RPMI8226 (cell line): ENCODE measurements at places on chromosomes 11 and 22.

GRCh38 chr11:116104498-116105174, 600.4 kb upstream of the CADM1 start:
- DNase-seq = no peak

GRCh38 chr22:24205438-24206195, 24.3 kb downstream of the SUSD2 start:
- peak; percentile 72 for DNase-seq

GRCh38 chr11:36364551-36365325, 68.7 kb downstream of the PRR5L start:
- no peak for DNase-seq

DNA sequence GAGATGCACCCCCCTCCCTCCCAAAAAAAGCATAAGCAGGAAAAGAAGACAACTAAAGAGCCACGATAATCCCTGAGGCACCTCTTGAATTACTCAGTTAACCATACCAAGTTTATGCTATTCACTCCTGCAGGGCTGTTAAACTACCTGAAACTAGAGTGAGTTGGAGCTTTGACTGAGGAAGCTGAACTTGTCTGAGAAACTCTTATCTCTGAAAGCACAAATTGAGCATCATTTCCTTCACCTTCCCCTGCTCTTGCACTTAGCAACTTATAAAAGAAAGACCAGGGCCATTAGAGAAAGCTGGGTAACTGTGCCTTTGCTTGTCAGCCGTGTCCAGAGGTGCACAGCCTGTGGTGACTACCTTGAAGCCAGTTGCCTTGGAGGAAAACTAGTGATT, 745.6 kb downstream of the NELL1 start:
- DNase-seq = no peak

DNA sequence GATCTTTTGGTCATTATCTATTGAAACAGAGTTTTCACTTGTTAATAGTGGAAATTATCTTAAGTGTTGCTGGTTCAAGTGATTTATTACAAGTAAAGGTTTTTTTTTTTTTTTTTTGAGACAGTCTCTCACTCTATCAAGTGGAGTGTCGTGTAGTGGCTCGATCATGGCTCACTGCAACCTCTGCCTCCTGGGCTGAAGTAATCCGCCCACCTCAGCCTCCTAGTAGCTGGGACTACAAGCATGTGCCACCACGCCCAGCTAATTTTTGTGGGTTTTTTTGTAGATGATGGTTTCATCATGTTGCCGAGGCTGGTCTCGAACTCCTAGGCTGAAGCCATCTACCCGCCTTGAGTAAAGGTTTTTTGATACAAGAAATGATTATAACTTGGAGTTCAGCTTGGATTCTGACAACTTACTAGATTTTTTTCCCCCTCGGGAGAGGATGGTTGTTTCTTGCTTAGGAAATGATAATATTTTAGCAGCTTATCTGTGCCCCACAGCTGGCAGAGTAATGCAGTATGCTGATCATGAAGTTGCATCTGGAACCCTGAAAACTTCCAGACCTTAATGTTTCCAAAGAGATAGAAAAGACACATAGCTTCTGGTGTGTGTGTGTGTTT, 68.9 kb downstream of the MTMR3 start:
- no peak for DNase-seq
